Fibroblast of the aortic adventitia (primary cell): ENCODE measurements at places on chromosomes 7 and 10. TPM values are rescaled to one million over a fixed set of nuclear protein-coding genes. Genes with fewer than 3 reads are reported as not detected.

GRCh38 chr7:139618482-139619366, 95.2 kb downstream of the CLEC2L start:
- DNase-seq, result peak; percentile 54

- peak; percentile 33 for DNase-seq
Observed at GRCh38 chr10:10977978-10978377, 39.7 kb upstream of the CELF2 start.

DNA sequence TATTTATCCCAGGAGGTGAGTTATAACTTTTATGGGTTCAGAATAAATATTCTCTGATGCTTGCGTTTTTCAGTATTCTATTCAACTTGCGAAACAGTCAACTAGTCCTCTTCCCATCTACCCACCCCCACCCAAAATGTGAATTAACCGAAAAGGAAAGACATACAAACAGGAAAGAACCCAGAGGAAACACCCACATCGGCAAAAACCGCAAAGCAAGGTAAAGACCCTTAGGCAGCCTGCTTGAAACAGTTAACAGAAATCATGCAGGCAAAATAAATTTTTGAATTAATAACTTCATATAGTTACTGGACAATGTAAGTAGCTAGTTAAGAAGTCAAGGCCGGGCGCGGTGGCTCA, 5.4 kb downstream of the ZC3HAV1 start:
- no peak for DNase-seq

DNA sequence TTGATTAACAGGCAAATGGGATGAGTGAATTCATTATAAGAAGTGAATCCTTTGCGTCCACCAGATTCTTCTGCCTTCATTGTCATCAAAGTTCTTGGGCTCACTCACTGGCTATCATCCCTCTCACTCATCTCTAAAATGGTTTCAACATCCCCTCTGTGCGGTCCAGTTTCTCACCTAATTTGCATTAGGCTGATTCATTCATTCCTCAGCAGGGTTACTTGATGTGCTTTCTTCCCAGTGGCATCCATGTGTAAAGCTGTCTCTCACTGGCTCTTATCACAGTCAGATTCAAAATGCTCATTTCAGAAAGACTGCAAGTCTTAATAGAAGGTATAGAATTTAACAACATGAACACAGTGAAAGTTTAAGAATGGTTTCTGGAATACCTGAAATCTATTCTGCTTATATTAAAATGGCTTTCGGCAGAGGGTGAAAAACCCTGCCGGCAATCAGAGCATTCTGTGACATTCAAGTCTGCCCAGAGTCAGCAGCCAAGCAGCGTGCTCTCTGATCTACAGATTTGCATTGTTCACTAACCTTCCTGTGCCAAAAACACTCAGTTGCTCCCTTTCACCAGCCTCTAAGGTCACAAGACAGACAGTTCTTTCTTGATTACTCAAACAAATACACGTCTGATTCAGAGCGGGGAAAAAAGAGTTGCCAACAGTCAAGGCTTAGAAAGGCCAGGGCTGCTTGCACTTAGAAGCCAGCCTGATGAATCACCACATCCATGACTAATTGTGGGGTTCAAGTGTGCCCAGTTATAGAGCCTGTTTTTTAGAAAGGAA, 106.7 kb downstream of the TES start:
- peak; percentile 99 for DNase-seq

- no peak for DNase-seq
Observed at GRCh38 chr7:699476-700170, 26.9 kb upstream of the DNAAF5 start.

GRCh38 chr10:71513936-71514335, 117.2 kb downstream of the CDH23 start:
- no peak for DNase-seq

DNA sequence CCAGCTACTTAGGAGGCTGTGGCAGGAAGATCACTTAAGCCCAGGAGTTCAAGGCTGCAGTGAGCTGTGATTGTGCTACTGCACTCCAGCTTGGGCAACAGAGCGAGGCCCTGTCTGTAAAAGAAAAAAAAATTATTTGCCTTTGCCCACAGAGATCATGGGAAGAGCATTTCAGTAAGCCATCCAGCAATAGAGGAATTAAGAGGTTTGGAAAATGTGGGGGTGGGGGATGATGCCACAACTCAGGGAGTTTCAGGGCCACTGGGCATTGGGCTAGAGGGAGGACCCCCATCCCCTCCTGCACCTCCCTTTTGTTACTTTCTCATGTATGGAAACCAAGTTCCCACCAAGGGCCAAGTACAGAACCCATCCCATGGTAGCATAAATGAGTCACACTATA, 38.4 kb downstream of the SVIL start:
- no peak for DNase-seq

DNA sequence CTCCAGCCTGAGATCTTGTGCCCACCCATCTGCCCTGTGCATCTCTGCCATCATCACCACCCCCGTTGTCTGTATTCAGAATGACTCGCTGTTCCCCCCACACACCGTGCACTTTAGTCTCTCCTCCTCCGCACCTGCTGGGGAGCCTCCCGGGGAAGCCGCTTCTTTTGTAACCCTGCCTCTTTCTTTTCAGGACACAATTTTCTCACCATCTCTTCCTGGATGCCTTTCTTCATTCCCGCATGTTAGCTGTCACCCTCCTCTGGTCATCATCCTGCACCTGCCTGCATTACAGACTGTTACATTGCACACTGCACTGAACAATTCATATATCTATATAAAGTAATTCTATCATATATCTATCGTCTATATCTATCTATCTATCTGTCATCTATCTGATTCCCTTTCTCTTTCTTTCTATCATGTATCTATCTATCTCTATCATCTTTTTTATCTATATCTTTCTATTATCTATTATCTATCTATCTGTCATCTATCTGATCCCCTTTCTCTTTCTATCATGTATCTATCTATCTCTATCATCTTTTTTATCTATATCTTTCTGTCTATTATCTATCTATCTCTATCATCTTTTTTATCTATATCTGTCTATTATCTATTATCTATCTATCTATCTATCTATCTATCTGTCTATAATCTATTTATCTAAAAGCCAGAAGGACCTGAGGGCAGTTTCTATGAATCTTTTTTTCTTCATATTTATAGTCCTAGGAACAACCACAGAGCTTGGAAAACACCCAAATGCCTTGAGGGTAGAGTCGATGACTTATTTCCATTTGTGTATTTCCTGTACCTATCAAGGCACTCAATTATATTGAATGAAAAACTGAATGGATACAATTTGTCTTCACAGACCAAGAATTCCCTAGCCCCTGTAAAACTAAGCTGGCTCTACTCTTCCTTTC, 642.5 kb downstream of the ACTR3B start:
- no peak for DNase-seq

The CPED1 gene
- total RNA-seq, result 30.0 and 119 TPM in 2 replicates

The TSPAN33 gene
- not detected in 2 replicates for total RNA-seq
